ENCODE measurements at places on chromosomes 4 and X.

- no peak overlapping the region for H3K4me3 ChIP-seq
- no peaks in the 10 kb centered on the region for H3K27me3 ChIP-seq
- no peak overlapping the region for H3K27ac ChIP-seq
- no peak for DNase-seq
- H3K36me3 ChIP-seq: peaks cover 14% of the 10 kb centered on the region
Measured at GRCh38 chr4:184450743-184451535, 23.4 kb downstream of the IRF2 start.

GRCh38 chrX:72202792-72203401 is 21.3 kb downstream of the PIN4 start:
- H3K4me1 ChIP-seq: no peaks in the 10 kb centered on the region
- no peaks in the 10 kb centered on the region for H3K27me3 ChIP-seq
- DNase-seq: no peak
- no peak overlapping the region for H3K4me3 ChIP-seq
- H3K36me3 ChIP-seq: no peaks in the 10 kb centered on the region
- H3K27ac ChIP-seq: no peak overlapping the region

- no peak overlapping the region for H3K4me3 ChIP-seq
- no peak overlapping the region for H3K27ac ChIP-seq
- no peak for DNase-seq
- no peaks in the 10 kb centered on the region for H3K36me3 ChIP-seq
Measured at GRCh38 chrX:33188286-33188685, 23.1 kb downstream of the DMD start.

DNA sequence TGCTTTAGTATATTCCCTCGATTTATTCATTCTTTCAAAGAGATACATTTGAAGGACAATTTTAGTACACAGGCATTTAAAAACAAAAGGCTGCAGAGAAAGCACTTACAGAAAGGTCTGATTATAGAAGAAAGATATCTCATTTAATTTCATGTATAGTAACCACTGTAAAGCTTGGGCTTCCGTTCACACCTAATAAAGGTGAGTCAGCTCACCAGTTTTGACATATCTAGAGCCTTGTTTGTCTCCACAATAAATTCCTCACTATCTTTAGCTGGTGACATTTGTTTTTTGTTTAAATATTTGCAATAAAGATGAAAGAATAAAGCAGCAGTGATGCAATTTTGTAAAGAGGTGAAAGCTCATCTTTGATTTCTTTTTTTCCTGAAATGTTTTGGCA is 1.1 kb upstream of the EPHA5 start:
- no peak for DNase-seq
- H3K4me3 ChIP-seq: no peak overlapping the region
- H3K36me3 ChIP-seq: no peaks in the 10 kb centered on the region
- no peak overlapping the region for H3K27ac ChIP-seq

GRCh38 chr4:73608689-73609594 is 11.3 kb downstream of the RASSF6 start:
- no peaks in the 10 kb centered on the region for H3K36me3 ChIP-seq
- no peak overlapping the region for H3K4me3 ChIP-seq
- H3K27me3 ChIP-seq: no peaks in the 10 kb centered on the region
- peaks cover 61% of the 10 kb centered on the region for H3K4me1 ChIP-seq

DNA sequence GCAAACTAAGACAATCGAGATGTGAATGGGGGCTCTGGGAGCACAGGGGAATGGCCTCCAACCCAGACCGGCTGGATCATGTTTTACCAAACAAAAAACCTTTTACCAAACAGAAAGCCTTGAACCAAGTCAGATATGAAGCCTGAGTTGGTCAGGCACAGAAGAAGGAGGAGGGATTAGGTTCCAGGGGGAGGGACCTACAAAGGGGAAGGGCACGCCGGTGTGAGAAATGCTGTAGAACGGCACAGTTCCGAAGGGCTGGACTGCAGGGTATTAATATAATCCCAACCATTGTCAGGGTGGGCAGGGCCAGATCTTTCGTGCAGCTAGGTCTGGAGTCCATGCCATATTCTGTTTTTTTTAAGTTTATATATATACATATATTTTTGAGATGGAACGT is 52.9 kb upstream of the NYX start:
- H3K4me3 ChIP-seq: no peak overlapping the region
- no peaks in the 10 kb centered on the region for H3K27me3 ChIP-seq
- H3K36me3 ChIP-seq: no peaks in the 10 kb centered on the region
- no peaks in the 10 kb centered on the region for H3K4me1 ChIP-seq
- no peak for DNase-seq
- no peak overlapping the region for H3K27ac ChIP-seq

- no peaks in the 10 kb centered on the region for H3K36me3 ChIP-seq
- H3K4me1 ChIP-seq: no peaks in the 10 kb centered on the region
- no peak overlapping the region for H3K27ac ChIP-seq
- no peak overlapping the region for H3K4me3 ChIP-seq
Measured at GRCh38 chr4:149048451-149049143, 606.4 kb upstream of the NR3C2 start.

DNA sequence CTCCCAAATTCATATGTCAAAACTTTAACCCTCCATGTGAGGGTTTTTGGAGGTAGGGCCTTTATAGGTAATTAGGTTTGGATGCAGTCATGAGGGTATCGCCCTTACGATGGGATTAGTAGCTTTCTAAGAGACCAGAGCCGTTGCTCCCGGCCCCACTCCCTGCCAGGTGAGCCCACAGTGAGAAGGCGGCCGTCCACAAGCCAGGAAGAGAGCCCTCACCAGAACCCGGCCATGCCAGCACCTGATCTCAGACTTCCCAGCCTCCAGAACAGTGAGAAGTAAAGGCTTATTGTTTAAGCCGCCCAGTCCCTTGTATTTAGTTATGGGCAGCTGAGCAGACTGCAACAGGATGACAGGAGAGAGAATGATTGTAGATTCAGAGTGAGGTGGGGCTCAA is 40.8 kb downstream of the DCTD start:
- H3K4me3 ChIP-seq: no peak overlapping the region
- no peaks in the 10 kb centered on the region for H3K36me3 ChIP-seq
- H3K4me1 ChIP-seq: no peaks in the 10 kb centered on the region

GRCh38 chrX:2974961-2975360 is 31.4 kb upstream of the ARSH start:
- no peak overlapping the region for H3K4me3 ChIP-seq
- H3K27me3 ChIP-seq: no peaks in the 10 kb centered on the region
- H3K4me1 ChIP-seq: no peaks in the 10 kb centered on the region
- H3K36me3 ChIP-seq: no peaks in the 10 kb centered on the region

DNA sequence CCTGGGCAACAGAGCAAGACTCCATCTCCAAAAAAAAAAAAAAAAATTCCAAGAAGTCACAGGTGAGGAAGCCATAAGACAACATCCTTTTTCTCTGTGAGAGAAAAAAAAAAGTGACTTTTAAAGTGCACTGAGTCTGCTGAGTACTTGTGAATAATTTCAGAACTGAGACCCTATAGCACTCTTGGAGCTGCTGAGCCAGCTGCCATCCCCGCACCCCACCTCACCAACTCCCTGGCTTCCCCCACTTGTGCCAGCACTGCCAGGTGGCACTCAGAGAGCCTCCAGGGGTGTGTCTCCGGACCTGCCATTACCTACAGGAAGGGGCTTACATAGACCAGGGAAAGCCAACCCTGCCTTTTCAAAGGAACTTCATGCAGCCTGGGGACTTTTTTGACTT is 39.2 kb upstream of the HS3ST1 start:
- no peak overlapping the region for H3K4me3 ChIP-seq
- no peak overlapping the region for H3K27ac ChIP-seq
- no peaks in the 10 kb centered on the region for H3K27me3 ChIP-seq
- no peaks in the 10 kb centered on the region for H3K36me3 ChIP-seq
- H3K4me1 ChIP-seq: peaks cover 30% of the 10 kb centered on the region

GRCh38 chr4:94640151-94640550 is 117.6 kb upstream of the BMPR1B start:
- no peaks in the 10 kb centered on the region for H3K4me1 ChIP-seq
- no peak overlapping the region for H3K4me3 ChIP-seq
- no peaks in the 10 kb centered on the region for H3K27me3 ChIP-seq
- H3K27ac ChIP-seq: no peak overlapping the region

DNA sequence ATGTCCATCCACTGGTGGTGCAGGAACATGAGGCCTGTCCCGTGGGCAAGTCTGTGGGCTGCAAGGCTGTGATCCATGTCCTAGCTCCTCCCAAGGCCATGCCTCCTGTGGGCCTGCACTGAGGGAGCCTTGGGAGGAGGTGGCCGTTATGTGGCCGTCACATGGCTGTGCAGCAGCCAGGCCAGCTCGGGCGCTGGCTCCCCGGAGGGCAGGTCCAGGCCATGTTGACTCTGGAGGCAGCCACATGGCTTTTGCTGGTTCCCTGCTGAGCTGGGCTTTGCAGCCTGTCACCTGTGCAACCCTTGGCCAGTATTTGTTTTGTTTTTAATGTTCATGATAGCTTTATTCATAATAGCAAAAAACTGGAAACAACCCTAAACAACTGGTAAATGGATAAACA is 13.3 kb downstream of the ADRA2C start:
- no peaks in the 10 kb centered on the region for H3K36me3 ChIP-seq
- peaks cover 79% of the 10 kb centered on the region for H3K27me3 ChIP-seq
- no peak overlapping the region for H3K27ac ChIP-seq

DNA sequence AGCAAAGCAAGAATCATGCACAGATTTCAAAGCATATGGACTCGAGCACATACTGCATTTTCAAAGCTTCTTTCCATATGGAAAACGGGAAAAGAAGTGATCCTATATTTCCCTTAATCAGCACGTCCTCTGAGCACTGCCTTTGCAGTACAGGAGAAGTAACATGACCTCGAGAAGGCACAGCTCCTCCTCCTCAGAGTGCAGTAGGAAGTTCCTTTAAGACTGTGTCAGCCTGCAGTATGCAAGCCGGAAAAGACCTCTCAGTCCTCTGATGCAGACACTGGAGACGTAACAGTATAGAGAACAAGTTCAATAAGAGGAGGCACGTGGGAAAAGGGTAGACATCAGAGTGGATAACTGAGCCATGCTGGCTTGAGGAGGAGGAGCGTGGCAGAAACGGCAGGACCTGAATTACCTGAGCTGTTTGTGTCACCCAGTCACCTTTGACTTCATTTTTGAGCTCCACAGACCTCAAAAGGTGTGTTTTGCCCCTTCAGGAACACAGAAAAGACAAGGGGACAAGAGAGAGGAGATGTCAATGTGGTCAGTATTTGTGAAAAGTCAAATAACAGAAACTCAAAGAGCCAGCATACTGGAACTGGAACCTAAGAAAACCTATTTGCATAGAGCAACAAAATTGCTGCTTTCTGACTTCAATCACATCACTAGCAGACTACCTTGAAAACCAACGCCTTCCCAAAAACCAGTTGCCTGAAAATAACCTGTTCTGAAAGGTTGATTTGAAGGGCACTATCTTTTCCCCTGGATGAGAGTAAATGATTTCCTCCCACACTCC is 20.8 kb downstream of the IRF2 start:
- no peaks in the 10 kb centered on the region for H3K27me3 ChIP-seq
- peaks cover 9% of the 10 kb centered on the region for H3K36me3 ChIP-seq
- DNase-seq: peak; percentile 87
- H3K4me1 ChIP-seq: peaks cover 77% of the 10 kb centered on the region
- peak overlapping the region; percentile 30 for H3K4me3 ChIP-seq

GRCh38 chr4:38523054-38523453 is 140.9 kb upstream of the KLF3 start:
- H3K36me3 ChIP-seq: no peaks in the 10 kb centered on the region
- DNase-seq: no peak
- H3K27ac ChIP-seq: no peak overlapping the region
- H3K4me3 ChIP-seq: no peak overlapping the region
- peaks cover 29% of the 10 kb centered on the region for H3K27me3 ChIP-seq

- no peak overlapping the region for H3K27ac ChIP-seq
- H3K36me3 ChIP-seq: no peaks in the 10 kb centered on the region
- H3K27me3 ChIP-seq: no peaks in the 10 kb centered on the region
- no peak for DNase-seq
Measured at GRCh38 chr4:53322696-53323095, 43.2 kb downstream of the SCFD2 start.

GRCh38 chr4:150181536-150181935 is 103.3 kb downstream of the DCLK2 start:
- H3K27me3 ChIP-seq: no peaks in the 10 kb centered on the region
- peak; percentile 24 for DNase-seq
- H3K4me1 ChIP-seq: no peaks in the 10 kb centered on the region
- H3K36me3 ChIP-seq: no peaks in the 10 kb centered on the region
- H3K27ac ChIP-seq: no peak overlapping the region

DNA sequence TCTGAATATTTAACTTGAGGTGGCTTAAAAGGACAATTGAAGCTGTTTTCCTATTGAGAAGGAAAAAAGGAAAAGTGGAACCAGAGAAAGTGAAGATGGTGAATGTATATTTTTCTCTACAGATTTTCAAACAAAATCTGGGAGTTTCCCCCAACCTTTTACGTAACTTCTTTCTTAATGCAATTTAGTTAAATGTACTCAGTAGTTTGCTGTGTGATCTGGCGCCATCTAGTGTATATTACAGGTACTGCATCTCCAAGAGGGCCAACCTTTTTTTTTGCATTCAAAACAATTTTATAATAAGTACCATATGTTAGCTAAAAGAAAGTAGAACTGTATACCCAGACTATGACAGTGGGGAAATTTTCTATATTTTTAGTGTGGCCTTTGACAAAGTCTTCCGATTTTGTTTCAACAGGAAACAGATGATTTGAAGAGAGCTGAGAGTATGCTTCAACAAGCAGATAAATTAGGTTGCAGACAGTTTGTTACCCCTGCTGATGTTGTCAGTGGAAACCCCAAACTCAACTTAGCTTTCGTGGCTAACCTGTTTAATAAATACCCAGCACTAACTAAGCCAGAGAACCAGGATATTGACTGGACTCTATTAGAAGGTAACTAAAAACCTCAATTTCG is 82.0 kb downstream of the PLS3 start:
- H3K27ac ChIP-seq: no peak overlapping the region
- DNase-seq: peak; percentile 56
- no peaks in the 10 kb centered on the region for H3K4me1 ChIP-seq
- no peaks in the 10 kb centered on the region for H3K27me3 ChIP-seq

- no peaks in the 10 kb centered on the region for H3K36me3 ChIP-seq
- H3K4me3 ChIP-seq: no peak overlapping the region
Measured at GRCh38 chrX:154840856-154841255, 6.4 kb upstream of the SMIM9 start.

GRCh38 chrX:112774651-112775293 is 65.9 kb downstream of the AMOT start:
- no peak overlapping the region for H3K4me3 ChIP-seq
- no peaks in the 10 kb centered on the region for H3K27me3 ChIP-seq
- no peaks in the 10 kb centered on the region for H3K36me3 ChIP-seq
- no peak for DNase-seq

DNA sequence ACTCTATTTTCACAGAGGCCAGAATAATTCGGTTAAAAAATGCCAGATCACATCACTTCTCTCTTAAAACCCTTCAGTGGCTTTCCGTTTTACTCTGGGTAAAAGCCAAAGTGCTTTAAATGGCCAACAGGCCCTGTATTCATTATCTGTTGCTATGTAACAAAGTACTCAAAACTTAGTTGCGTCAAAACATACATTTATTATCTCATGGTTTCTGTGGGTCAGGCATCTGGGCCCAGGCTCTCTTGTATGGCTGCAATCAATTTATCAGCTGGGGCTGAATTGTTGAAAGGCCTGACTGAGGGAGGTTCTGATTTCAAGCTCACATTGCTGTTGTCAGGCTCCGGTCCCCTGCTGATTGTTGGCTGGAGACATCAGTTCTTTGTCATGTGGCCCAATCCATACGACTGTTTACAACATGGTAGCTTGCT is 72.7 kb upstream of the H2AZ1 start:
- no peak overlapping the region for H3K4me3 ChIP-seq
- H3K27ac ChIP-seq: no peak overlapping the region
- no peaks in the 10 kb centered on the region for H3K36me3 ChIP-seq
- H3K4me1 ChIP-seq: no peaks in the 10 kb centered on the region
- no peak for DNase-seq
- H3K27me3 ChIP-seq: no peaks in the 10 kb centered on the region
